Activated CD8-positive, alpha-beta T cell treated with anti-CD3 and anti-CD28 coated beads for 36 hours (primary cell): ENCODE measurements at places on chromosomes 3 and 15.
A peak's percentile ranks its signal among the peaks of the same experiment; 100 is the strongest.

- DNase-seq = no peak
Observed at GRCh38 chr3:133014325-133014724, 23.9 kb upstream of the TMEM108 start.

- no peak for DNase-seq
Observed at GRCh38 chr3:26719134-26719533, 96.6 kb downstream of the LRRC3B start.

DNA sequence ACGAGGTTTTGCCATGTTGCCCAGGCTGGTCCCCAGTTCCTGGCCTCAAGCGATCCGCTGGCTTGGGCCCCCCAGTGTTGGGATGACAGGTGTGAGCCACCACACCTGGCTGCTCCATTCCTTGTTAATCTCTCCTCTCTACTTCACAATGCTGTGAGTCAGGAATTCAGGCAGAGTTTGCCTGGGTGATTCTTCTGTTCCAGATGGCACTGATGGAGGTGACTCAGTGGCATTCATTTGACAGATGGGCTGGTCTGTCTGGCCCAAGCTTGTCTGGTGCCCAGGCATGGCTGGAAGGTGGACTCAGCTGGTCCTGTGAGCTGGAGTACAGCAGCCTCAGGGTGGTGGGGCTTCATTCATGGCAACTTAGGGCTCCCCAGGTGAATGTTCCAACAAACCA, 43.2 kb downstream of the SLC6A20 start:
- DNase-seq = no peak

GRCh38 chr3:146065573-146066006, 95.4 kb downstream of the PLOD2 start:
- peak; percentile 23 for DNase-seq

DNA sequence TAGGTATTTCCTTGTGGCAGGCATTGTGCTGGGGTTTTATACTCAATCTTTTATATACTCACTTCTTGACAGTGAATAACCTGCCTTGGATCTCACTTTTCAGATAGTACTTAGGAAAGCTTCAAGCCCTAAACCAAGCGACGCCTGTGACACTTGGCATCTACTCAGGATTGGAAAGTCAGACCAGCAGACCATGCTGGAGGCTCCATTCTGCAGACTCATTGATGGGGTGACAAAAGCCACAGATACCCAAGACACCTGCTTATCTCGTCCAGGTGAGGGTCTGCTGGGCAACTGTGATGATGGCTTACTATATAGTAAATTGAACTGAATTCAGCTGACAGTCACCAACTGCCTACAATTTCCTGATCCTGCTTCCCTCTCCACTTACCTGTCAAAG, 79.4 kb upstream of the MRPS22 start:
- DNase-seq = no peak

GRCh38 chr15:61994216-61994615, 66.0 kb downstream of the VPS13C start:
- no peak for DNase-seq

GRCh38 chr15:96462768-96463750, 132.6 kb downstream of the NR2F2 start:
- DNase-seq = no peak
